Daoy (cell line): ENCODE measurements at places on chromosomes 11 and 22. TPM values are rescaled to one million over a fixed set of nuclear protein-coding genes. Genes with fewer than 3 reads are reported as not detected.

Gene NCAM1
- total RNA-seq: 21.3 and 27.7 TPM in 2 replicates

Gene MMP10
- total RNA-seq: not detected in 2 replicates

Gene TRIM22
- total RNA-seq: 1.2 and 1.5 TPM in 2 replicates

Gene MMP13
- total RNA-seq: 0.17 TPM in 1 of 2 replicates, not detected in the other

Gene JAML
- not detected in 2 replicates for total RNA-seq

Gene CTSW
- total RNA-seq: 0.11 TPM in 1 of 2 replicates, not detected in the other

Gene DDIAS
- total RNA-seq: 18.2 and 21.4 TPM in 2 replicates

Gene PARVB
- total RNA-seq: 29.7 and 63.5 TPM in 2 replicates

Gene TPBGL
- total RNA-seq: not detected in 2 replicates

Gene GGA1
- 23.2 and 34.7 TPM in 2 replicates for total RNA-seq

Gene TUBA8
- 3.3 TPM in 1 of 2 replicates, not detected in the other for total RNA-seq

Gene MMP27
- total RNA-seq: not detected in 2 replicates

Gene PLA2G3
- total RNA-seq: 0.51 and 0.80 TPM in 2 replicates

Gene MS4A6E
- not detected in 2 replicates for total RNA-seq

Gene CDC42EP2
- total RNA-seq: 2.8 and 2.9 TPM in 2 replicates

Gene RIC8A
- 116 and 130 TPM in 2 replicates for total RNA-seq

Gene C11orf52
- total RNA-seq: not detected in 2 replicates

Gene TOLLIP
- 7.6 and 16.3 TPM in 2 replicates for total RNA-seq

Gene OR2D2
- not detected in 2 replicates for total RNA-seq

Gene NAP1L4
- total RNA-seq: 79.1 and 88.6 TPM in 2 replicates

Gene WDR74
- 147 and 152 TPM in 2 replicates for total RNA-seq

Gene GSTT2
- total RNA-seq: not detected in 2 replicates

Gene CCDC83
- total RNA-seq: not detected in 2 replicates

Gene SCN3B
- 0.24 and 0.34 TPM in 2 replicates for total RNA-seq

Gene ROM1
- 0.33 and 2.7 TPM in 2 replicates for total RNA-seq

Gene LSP1
- total RNA-seq: 3.8 and 6.5 TPM in 2 replicates

Gene SAA1
- 0.69 TPM in 1 of 2 replicates, not detected in the other for total RNA-seq

Gene BTBD18
- not detected in 2 replicates for total RNA-seq

Gene SLC16A8
- total RNA-seq: not detected in 2 replicates

Gene MAPK8IP2
- total RNA-seq: 3.7 and 4.4 TPM in 2 replicates

Gene CABP2
- total RNA-seq: not detected in 2 replicates

Gene CDC42EP1
- 11.8 and 13.1 TPM in 2 replicates for total RNA-seq

Gene BCO2
- 0.11 TPM in 1 of 2 replicates, not detected in the other for total RNA-seq

Gene FAM180B
- total RNA-seq: not detected in 2 replicates

Gene CEP126
- 0.80 and 0.92 TPM in 2 replicates for total RNA-seq

Gene NRGN
- total RNA-seq: 2.7 and 3.4 TPM in 2 replicates
